A549 treated with Mapracorat at 1 μM for 4 hours (cell line): ENCODE measurements at places on chromosomes 16 and 17. TPM values are rescaled to one million over a fixed set of nuclear protein-coding genes. Genes with fewer than 3 reads are reported as not detected.

The TBC1D3H gene
- total RNA-seq: not detected in 5 replicates

The NHLRC4 gene
- 0.06 to 0.26 TPM (median 0.19 TPM) in 5 replicates for total RNA-seq

The TLCD3B gene
- 0.11 to 0.49 TPM (median 0.31 TPM) in 5 replicates for total RNA-seq

The C1QL1 gene
- total RNA-seq: 16.2 to 33.3 TPM (median 28.4 TPM) in 5 replicates

The RGS11 gene
- 3.4 to 5.4 TPM (median 4.9 TPM) in 5 replicates for total RNA-seq

The PLA2G10 gene
- 0.24 to 0.65 TPM (median 0.31 TPM) in 5 replicates for total RNA-seq

The NPW gene
- total RNA-seq: 0.52 to 0.94 TPM (median 0.70 TPM) in 5 replicates

The WNK4 gene
- total RNA-seq: 1.1 to 1.8 TPM (median 1.3 TPM) in 5 replicates

The PIK3R6 gene
- total RNA-seq: not detected in 5 replicates

The C16orf46 gene
- 0.45 to 0.95 TPM (median 0.66 TPM) in 5 replicates for total RNA-seq

The MYH1 gene
- total RNA-seq: not detected in 5 replicates

The HIRIP3 gene
- 14.3 to 16.5 TPM (median 15.6 TPM) in 5 replicates for total RNA-seq

The CCL16 gene
- total RNA-seq: not detected in 5 replicates

The TP53TG3C gene
- 0.68 to 1.0 TPM in 2 of 5 replicates, not detected in the others for total RNA-seq

The SLC4A1 gene
- total RNA-seq: not detected in 5 replicates

The TEX19 gene
- total RNA-seq: 0.26 to 0.51 TPM (median 0.39 TPM) in 5 replicates

The CD300A gene
- total RNA-seq: 0.22 TPM in 1 of 5 replicates, not detected in the others

The SLC52A1 gene
- total RNA-seq: 0.42 to 0.97 TPM (median 0.76 TPM) in 5 replicates

The KRT24 gene
- not detected in 5 replicates for total RNA-seq

The VPS35 gene
- total RNA-seq: 79.3 to 86.3 TPM (median 81.3 TPM) in 5 replicates

The EFCAB3 gene
- not detected in 5 replicates for total RNA-seq

The ZNF624 gene
- 1.5 to 2.6 TPM (median 1.7 TPM) in 5 replicates for total RNA-seq

The NOTUM gene
- total RNA-seq: 0.31 to 0.53 TPM (median 0.39 TPM) in 5 replicates

The KRT15 gene
- 2.9 to 4.6 TPM (median 3.5 TPM) in 5 replicates for total RNA-seq

The GPR142 gene
- total RNA-seq: not detected in 5 replicates

The STXBP4 gene
- 4.0 to 5.5 TPM (median 4.3 TPM) in 5 replicates for total RNA-seq

The KRTAP3-2 gene
- 0.22 to 0.42 TPM (median 0.37 TPM) in 3 of 5 replicates, not detected in the others for total RNA-seq

The KRT10 gene
- 70.6 to 111 TPM (median 103 TPM) in 5 replicates for total RNA-seq
